ENCODE measurements at places on chromosomes 4 and X.

- DNase-seq, result no peak
Measured at GRCh38 chrX:110924871-110925270, 129.3 kb upstream of the CHRDL1 start.

GRCh38 chr4:61648264-61648663 is 448.1 kb downstream of the ADGRL3 start:
- no peak for DNase-seq

DNA sequence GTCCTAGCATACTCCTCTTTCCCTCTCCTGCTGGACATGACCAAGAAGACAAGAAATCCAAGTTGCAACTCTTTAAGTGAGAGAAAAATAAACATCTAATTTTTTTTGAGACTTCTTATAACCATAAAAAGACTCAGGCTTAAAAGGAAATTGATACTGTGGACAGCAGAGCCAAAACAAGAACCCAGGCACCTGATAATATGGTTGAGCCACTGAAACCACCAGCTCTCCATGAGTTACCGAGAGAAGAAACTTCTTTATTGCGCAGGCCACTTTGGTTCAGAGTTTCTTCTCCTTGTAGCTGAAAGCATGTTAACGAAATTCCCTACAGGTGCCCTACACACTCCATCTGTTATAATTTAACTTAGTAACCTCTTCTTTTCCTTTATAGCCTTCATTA is 11.3 kb upstream of the SPCS3 start:
- no peak for DNase-seq

DNA sequence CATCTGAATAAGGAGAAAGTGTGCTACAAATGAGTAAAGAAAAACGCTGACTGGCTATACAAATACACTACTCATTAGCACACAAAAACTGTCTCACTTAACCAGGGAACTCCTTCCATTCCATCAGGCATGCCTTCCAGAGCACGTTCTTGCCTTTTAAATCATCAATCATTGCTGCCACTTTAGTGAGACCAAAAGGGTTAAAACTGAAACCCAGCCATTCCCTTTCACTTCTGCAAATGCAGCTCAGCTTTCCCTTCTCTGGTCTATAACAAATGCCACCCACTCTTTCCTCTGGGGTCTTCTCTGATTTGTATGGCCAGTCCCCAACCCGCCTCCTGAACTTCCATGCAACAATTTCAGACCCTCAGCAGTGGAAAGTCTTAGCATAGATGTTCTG is 231.5 kb downstream of the TRIML1 start:
- DNase-seq, result no peak

GRCh38 chrX:75361788-75362187 is 87.9 kb downstream of the UPRT start:
- DNase-seq, result no peak

GRCh38 chr4:98544818-98545414 is 113.5 kb downstream of the TSPAN5 start:
- DNase-seq, result no peak

GRCh38 chr4:179624768-179625181 is 2182.5 kb upstream of the AGA start:
- DNase-seq, result no peak

DNA sequence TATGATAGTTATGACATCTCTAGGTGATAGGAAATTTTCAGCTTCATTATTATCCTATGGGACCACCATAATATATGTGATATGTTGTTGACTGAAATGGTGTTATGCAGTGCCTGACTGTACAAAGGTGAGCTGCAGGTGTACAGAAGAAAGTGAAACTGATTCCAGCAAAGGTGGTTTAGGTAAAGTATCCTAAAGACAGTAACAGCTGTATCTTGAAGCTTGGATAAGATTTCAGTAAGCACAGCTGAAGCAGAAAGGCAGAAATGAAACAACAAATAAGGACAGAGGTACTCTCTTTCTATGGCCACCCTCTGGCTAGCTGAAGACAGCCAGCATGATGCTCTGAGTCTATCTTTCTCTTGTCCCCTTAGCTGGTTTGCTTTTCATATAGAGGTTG is 30.0 kb upstream of the PGK1 start:
- DNase-seq, result no peak

- DNase-seq, result no peak
Measured at GRCh38 chr4:67371615-67372014, 173.7 kb downstream of the CENPC start.

GRCh38 chr4:10124167-10124930 is 7.8 kb upstream of the WDR1 start:
- DNase-seq, result no peak

- no peak for DNase-seq
Measured at GRCh38 chrX:151792505-151792904, 58.0 kb downstream of the CNGA2 start.

- DNase-seq, result no peak
Measured at GRCh38 chr4:152188801-152189200, 347.1 kb downstream of the FBXW7 start.

DNA sequence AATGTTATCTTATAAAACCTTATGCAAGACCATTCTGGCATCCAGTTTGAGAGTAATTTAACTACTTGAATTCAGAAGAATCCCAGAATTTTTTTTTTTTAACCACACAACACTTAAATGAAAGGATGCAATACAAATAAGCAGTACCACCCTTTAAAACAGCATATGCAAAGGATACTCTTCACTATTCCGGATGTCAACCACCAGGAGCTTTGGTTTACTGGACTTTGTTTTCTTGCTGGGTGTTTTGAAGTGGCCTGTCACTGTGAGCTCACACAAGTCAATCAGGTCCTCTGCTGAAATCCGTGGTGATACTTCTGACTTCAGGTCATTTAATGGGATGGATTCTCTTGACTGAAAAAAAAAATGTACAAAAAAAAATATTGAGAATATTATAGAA is 200.0 kb downstream of the TBCK start:
- no peak for DNase-seq

DNA sequence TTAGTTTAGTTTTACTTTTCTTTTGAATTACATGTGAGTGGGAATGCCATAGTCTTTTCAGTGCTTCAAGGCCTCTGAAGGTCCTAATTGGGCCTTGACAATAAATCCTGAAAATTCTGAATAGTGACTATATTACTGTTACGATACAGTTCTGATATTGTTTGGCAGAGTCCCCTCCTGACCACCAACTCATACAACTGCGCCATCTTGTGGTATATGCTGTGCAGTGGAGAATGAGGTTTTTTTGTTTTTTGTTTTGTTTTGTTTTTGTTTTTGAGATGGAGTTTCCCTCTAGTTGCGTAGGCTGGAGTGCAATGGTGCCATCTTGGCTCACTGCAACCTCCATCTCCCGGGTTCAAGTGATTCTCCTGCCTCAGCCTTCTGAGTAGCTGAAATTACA is 56.6 kb upstream of the CHRDL1 start:
- no peak for DNase-seq

GRCh38 chr4:176011529-176011928 is 54.1 kb upstream of the WDR17 start:
- DNase-seq, result no peak
